ENCODE measurements at places on chromosomes 12 and 14.

DNA sequence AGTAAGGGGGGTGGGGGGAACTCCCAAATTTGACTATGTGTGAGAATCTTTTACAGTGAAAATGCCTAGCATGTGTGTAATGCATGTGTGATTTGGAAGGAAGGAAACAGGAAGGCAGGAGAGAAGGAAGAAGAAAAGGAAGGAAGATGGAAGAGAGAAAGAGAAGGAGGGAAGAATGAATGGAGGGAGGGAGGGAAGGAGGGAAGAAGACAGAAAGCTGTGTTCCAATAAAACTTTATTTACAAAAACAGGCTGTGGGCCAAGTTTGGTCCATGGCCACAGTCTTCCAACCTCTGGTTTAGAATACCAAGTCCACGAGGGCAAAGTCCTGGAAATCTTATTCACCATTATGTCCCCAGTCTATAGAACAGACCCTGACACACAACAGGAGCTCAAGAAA is 278.9 kb downstream of the KSR2 start:
- DNase-seq, result no peak

- no peak for DNase-seq
Measured at GRCh38 chr12:63064080-63064479, 86.9 kb downstream of the AVPR1A start.

GRCh38 chr12:47155457-47156166 is 75.9 kb upstream of the AMIGO2 start:
- DNase-seq, result no peak

DNA sequence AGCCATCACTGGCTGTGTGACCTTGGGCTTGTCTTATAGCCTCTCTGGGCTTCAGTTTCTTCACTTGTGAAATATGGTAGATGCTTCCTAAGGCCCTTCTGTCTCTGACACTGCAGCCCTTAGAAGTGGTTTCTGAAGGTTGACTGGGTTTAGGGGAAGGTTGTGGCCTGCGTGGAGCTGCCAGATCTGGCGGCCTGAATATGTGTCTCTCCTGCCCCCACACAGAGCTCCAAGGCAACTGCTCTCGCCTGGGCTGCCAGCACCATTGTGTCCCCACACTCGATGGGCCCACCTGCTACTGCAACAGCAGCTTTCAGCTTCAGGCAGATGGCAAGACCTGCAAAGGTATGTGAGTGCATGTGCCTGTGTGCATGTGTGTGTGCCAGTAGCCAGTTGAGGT is 4.0 kb downstream of the LRP1-AS start:
- no peak for DNase-seq

- DNase-seq, result no peak
Measured at GRCh38 chr12:30862486-30862885, 64.1 kb upstream of the TSPAN11 start.

DNA sequence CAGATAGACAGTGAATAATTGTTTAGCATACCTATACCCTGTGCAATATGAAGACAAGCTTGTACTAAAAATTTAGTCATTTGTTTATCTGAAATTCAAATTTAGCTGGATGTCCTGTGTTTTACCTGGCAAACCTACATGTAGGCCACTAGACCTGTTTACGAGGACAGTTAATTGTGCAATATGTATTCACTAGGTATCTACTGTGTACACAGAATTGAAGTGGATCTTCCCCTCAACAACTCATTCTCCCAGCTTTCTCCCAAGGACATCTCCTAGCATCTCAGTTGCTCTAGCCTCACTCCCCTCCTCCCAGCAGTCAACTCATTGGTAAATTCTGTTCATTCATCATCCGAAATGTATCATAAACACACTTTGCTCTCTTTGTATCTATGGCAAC is 25.3 kb downstream of the AK7 start:
- no peak for DNase-seq

GRCh38 chr12:77777274-77777673 is 53.4 kb upstream of the NAV3 start:
- no peak for DNase-seq

GRCh38 chr12:168763-169525 is 45.0 kb downstream of the SLC6A12 start:
- DNase-seq, result no peak

DNA sequence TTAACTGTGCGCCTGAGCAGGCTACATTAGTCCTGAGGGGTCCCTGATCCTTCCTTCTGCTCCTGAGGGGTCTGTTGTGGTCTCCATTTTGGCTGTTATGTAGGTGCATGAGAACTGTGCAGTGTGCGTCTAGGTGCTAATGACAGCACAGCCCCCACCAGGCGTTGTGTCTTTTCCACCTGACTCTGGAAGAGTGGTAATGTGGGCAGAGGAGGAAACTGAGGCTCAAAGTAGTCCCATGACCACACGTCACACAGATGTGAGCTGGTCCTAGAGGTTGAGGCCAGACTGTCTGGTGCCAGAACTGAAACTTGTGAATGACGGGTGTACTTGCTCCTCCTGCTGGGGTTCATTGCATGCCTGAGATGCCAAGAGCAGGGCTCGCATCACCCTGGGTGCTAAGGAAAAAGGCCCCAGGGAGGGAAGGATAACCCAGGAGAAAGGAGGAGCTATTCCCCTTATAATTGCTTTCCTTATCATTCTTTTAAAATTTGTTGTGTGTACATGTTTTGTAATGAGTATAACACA is 111.8 kb downstream of the SLC25A47 start:
- DNase-seq, result no peak

DNA sequence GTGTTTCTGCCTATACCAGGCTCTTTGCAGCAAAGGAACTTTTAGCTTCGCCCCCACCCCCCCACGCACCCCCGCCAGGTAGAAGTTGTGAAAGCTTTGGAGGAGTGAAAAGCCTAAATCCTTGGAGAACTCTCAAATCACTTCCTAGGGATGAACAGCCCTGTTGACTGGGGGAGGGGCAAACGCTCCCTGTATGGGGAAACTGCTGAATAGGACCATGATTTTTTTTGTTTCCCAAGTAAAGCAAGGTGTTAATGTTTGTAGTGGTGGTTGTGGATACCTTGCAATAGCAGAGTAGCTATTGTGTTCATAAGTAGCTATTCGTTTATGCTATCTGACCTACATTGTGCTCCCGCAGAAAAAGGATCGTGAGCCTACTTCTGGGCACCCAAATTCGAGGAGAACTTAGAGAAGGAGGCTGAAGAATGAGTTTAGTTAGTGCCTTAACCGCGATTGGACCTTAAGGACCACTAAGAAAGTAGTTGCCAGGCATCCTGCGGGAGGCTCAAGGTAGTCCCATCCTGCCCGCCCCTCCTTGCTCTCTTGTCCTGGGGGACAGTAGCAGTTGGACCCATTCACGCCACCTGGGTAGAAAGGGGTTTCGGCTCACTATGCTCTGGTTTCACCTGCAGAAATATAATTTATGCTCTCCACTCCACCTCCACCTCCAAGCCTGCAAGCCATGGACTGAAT is 901 bp upstream of the NFKBIA start:
- DNase-seq, result no peak

DNA sequence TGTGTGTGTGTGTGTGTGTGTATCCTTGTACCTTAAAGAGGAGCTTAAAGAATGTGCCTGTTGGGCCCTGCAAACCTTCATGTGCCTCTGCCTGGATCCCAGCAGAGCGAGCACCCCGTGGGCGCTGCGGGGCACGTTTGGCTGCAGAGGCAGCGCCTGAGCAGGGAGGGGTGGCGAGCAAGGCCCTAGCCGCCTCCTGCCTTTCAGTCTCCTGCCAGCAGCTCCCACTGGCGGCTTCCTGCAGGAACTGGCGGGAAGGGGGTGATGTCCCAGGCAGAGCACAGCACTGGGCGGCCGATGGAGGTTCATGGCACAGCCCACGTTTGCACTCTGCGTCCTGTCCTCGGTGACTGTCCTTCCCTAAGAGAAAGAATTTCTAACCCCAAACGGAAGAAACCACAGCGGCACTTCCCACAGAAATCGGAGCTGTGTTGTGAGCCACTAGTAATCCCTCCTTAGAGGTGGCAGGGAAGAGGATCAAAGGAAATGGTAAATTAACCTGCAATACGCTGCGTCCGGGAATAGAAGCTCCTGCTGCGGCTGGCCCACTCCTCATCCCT is 19.8 kb downstream of the ZBTB42 start:
- no peak for DNase-seq

DNA sequence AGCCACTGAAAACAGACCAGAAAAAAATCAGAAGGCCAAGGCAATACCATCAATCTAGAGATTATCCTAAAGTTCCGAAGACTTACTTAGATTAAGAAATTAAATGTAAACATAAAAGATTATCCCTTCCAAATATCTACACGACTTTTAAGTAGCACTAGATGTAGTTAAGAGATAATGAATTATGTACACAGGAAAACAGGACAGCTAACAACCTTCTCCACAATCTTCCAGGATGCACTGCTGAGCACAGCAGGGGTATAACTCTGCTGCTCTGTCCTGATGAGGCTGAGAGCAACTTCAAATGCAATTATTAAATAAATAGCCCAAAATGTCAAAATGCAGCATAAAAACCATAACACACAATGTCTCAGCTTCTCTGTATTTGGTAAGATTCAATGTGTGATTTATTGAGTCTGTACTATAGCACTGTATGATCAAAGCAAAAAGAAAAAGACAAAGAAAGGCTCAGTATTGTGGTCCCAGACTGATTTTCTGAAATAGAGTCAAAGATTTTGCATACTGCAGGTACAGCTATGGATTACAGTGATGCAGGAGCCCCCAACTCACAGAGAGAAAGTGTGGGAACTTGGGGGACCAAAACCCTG is 56.9 kb downstream of the TMTC1 start:
- DNase-seq, result no peak

DNA sequence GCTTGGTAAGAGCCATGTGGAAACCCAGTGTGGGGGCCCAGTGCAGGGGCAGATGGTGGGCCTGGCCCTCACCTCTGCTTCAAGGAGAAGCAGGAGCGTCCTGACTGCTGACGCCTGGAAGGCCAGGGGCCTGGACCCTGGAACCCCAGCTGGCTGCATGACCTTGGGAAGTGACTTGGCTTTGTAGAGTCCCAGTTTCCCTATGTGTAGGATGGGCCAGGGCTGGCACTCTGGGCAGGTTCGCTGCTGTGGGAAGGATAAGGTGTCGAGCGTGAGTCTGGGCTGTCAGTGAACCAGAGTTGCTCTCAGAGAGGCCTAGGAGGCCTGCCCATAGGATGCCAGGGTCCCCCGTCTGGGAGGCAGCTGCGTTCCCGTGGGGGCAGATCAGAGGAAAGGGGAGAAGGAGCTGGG is 43.2 kb downstream of the TRAFD1 start:
- no peak for DNase-seq

GRCh38 chr12:76588881-76589565 is 29.5 kb upstream of the OSBPL8 start:
- DNase-seq, result no peak

GRCh38 chr12:110577864-110578693 is 5.0 kb downstream of the PPTC7 start:
- no peak for DNase-seq

GRCh38 chr12:2615665-2616402 is 178.9 kb upstream of the FKBP4 start:
- no peak for DNase-seq

GRCh38 chr12:62686938-62687337 is 220.3 kb downstream of the MON2 start:
- DNase-seq, result no peak

DNA sequence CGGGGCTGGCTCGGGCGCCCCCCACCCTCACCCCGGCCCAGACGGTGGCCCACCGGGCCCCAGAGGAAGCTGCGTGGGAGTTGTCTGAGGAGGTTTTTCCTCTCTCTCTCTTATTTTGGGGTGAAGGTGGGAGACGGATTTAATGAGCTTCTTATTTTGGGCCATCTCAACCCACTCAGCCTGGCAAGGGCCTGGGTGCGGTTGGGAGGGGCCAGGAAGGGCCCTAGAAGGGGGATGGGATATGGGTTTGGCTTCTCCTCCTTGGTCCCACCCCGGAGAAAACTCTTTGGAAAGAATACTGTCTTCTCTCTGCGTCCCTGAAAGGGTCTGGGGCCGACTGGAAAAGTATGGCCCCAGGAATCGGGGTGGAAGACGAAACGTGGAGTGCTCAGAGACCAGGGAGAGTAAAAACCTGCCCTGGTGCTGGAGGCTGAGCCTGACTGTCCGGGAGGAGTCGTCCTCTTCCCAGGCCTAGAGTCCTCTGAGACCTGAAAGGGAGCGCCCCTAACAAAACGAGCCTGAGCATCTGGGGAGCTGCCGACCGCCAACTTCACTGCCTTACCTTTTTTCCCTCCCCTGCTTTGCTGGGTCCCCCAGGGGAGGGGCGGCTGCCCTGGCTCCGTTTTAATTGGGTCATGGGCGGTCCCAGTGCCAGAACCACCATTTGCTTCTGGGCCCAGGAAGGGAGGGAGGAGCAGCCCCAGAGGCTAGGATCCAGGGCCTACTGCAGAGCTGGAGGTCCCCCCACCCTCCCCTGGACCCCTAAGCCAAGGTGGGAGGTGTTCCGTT is 1.6 kb downstream of the MMP14 start:
- no peak for DNase-seq

DNA sequence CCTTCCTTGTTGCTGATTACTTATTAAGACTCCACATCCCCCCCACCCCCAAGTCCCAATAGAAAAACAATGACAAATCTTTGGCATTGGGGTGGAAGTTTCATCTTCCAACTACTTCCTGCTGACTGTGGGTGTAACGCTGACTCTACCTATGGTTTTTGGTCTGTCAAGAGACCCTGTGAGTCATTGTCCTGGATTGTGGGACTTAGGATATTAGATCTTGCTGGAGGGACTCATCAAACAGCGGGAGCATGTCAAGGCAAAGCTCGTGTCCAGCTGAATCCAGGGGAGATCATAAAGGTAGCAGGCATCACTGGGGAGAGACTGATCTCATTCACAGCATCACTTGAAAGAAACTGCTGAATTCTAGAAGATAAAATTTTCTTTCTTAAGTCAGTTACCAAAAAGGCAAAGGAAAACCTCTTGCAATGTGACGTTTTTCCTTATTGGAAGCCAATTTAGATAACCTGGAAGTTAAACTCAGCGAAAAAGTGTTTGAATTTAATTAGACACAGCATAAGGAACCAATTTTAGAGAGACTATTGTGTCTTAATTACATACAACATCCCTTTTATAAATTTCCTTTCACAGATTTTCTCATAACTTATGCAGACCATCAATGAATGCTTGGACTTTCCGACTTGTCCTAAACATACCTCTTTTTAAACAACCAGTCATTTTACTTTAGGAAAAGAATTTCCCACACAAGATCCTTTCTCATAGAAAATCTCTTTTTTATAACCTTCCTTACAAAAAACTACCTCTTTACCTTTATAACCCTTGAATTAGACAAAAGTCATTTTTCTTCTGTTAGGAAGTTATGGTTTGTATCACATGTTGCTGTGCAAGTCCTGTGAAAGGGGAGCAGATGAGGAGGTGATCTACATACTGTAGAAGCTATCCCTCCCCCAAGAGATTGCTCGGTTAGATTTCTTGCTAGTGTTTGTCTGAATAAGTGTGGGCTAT is 94.6 kb upstream of the SCAF11 start:
- no peak for DNase-seq

Data from glomerular endothelial cell (primary cell).